ENCODE measurements at places on chromosomes 6 and 20. TPM values are rescaled to one million over a fixed set of nuclear protein-coding genes. Genes with fewer than 3 reads are reported as not detected.

VGLL2 gene
- total RNA-seq = not detected

LTB gene
- 0.28 TPM for total RNA-seq

FOXF2 gene
- 0.28 TPM for total RNA-seq

NRSN1 gene
- not detected for total RNA-seq

TLDC2 gene
- not detected for total RNA-seq

PPP1R18 gene
- 46.8 TPM for total RNA-seq

OR10C1 gene
- total RNA-seq = not detected

CAGE1 gene
- total RNA-seq = under 0.01 TPM

FAM83C gene
- total RNA-seq = under 0.01 TPM

CST11 gene
- total RNA-seq = not detected

LY6G6C gene
- total RNA-seq = under 0.01 TPM

TSBP1 gene
- not detected for total RNA-seq

FOXS1 gene
- 9.3 TPM for total RNA-seq

C20orf141 gene
- total RNA-seq = not detected

CFB gene
- 65.1 TPM for total RNA-seq

KCNQ2 gene
- 0.19 TPM for total RNA-seq

EPPIN gene
- total RNA-seq = not detected

THBD gene
- total RNA-seq = 18.0 TPM

RPP21 gene
- 32.4 TPM for total RNA-seq

BTN3A1 gene
- total RNA-seq = 32.6 TPM

Measured in regular cardiac myocyte (primary cell).